ENCODE measurements at places on chromosomes 3 and 15.

GRCh38 chr3:9207116-9207763 is 42.2 kb downstream of the SRGAP3 start:
- DNase-seq: no peak
- no peak overlapping the region for H3K4me3 ChIP-seq
- H3K27ac ChIP-seq: no peak overlapping the region
- H3K36me3 ChIP-seq: no peaks in the 10 kb centered on the region
- peaks cover 7% of the 10 kb centered on the region for H3K27me3 ChIP-seq

- H3K27ac ChIP-seq: no peak overlapping the region
- H3K36me3 ChIP-seq: no peaks in the 10 kb centered on the region
- no peaks in the 10 kb centered on the region for H3K4me1 ChIP-seq
- H3K27me3 ChIP-seq: no peaks in the 10 kb centered on the region
- H3K4me3 ChIP-seq: no peak overlapping the region
These were observed 348.7 kb downstream of the NTRK3 start for GRCh38 chr15:87907676-87908446.

DNA sequence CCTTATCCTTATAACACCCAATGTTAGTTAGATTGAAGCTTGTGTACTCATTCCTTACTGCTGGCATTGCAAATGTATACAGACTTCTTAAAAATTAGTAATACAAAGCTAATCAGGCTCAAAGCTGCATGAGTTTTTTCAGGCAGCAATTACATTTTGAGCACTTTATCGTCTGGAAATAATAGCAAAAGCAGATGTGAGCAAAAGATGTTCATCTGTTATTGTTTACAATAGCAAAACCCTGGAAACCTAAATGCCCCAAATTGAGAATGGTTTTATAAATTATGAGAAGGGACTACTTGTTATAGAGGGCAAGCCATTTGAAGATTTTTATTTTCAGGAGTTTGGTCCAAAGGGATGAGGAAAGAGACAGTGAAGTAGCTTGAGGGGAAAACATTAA is 126.4 kb downstream of the GADL1 start:
- no peak overlapping the region for H3K27ac ChIP-seq
- no peak for DNase-seq
- H3K4me1 ChIP-seq: peaks cover 2% of the 10 kb centered on the region
- no peak overlapping the region for H3K4me3 ChIP-seq

- no peaks in the 10 kb centered on the region for H3K36me3 ChIP-seq
- peaks cover 40% of the 10 kb centered on the region for H3K27me3 ChIP-seq
- H3K4me1 ChIP-seq: peaks cover 13% of the 10 kb centered on the region
- H3K27ac ChIP-seq: no peak overlapping the region
These were observed 2.6 kb upstream of the NEO1 start for GRCh38 chr15:73049564-73050215.

DNA sequence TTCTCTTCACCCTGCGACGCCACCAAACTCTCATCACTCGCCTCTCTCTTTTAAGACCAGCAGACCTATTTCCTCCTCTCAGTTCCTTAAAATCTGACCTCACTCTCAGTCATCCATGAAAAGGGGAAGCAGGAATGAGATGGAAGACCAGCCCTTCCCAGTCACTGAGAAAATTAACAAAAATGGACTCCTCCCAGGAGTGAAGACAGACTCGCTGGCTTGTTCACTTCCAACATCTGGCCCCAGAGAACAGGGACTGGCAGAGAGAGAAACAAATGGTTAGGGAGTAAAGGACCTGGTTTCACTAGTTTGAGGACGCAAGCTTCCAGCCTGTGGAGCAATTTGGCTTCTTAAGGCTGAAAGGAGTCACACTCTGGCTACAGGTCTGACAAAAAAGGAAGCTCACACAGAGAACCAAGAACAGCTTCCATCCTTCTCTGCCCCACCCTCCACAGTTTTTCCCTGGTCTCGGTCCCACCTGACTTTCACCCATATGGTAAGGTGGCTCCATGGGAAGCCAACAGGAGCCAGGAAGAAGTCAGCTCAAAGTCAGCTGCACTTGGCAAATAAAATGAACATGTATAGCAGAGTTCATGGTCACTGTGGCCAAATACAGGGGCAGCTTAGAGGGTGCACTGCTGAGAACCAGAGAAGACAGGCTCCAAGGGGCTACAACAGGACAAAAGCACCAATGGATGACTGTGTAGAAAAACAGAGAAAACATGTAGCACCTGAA is 57.2 kb downstream of the ITGB5 start:
- no peak overlapping the region for H3K27ac ChIP-seq
- peaks cover 27% of the 10 kb centered on the region for H3K27me3 ChIP-seq
- H3K4me3 ChIP-seq: no peak overlapping the region
- no peaks in the 10 kb centered on the region for H3K36me3 ChIP-seq

GRCh38 chr15:71456811-71457210 is 341.5 kb downstream of the THSD4 start:
- no peaks in the 10 kb centered on the region for H3K4me1 ChIP-seq
- no peak overlapping the region for H3K4me3 ChIP-seq
- DNase-seq: no peak
- no peak overlapping the region for H3K27ac ChIP-seq
